ENCODE measurements at places on chromosomes 3 and 15.

DNA sequence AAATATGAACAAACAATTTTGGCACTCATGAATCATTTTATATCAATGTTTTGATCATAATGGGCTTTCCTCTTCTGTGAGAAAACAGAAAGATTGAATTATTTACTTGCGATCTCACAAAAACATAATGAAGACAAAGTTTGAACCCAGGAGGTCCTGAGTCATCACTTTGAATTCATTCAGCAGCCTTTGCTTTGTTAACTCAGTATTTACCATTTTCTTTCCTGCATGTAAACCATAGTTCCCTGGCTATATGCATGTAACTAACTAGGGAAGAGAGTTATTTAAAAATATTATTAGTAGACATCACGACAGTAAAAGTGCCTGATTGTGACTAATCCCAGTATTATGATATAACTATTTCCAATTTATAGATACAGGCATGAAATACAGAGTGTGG is 1026.2 kb downstream of the PLOD2 start:
- DNase-seq, result no peak

DNA sequence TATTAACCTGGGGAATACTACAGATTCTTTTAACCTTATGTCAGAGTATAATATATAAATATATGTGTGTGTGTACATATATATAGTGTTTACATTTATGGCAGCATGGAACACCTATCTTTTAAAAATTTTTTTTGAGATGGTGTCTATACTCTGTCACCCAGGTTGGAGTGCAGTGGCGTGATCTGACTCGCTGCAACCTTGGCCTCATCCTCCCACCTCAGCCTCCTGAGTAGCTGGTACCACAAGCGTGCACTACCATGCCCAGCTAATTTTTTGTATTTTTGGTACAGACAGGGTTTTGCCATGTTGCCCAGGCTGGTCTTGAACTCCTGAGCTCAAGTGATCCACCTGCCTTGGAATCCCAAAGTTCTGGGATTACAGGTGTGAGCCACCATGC is 18.5 kb upstream of the ERICH6 start:
- no peak for DNase-seq

- no peak for DNase-seq
Measured at GRCh38 chr3:43034200-43034599, 55.1 kb downstream of the GASK1A start.

- DNase-seq, result no peak
Measured at GRCh38 chr15:36313736-36314280, 265.6 kb upstream of the CDIN1 start.

- DNase-seq, result no peak
Measured at GRCh38 chr15:98113327-98113726, 152.8 kb downstream of the ARRDC4 start.

- no peak for DNase-seq
Measured at GRCh38 chr3:52237657-52238172, 1.2 kb downstream of the TWF2 start.

GRCh38 chr3:31953091-31953490 is 28.0 kb downstream of the OSBPL10 start:
- no peak for DNase-seq

- no peak for DNase-seq
Measured at GRCh38 chr3:16801223-16801622, 83.5 kb upstream of the PLCL2 start.

- no peak for DNase-seq
Measured at GRCh38 chr3:196624067-196624790, 15.3 kb upstream of the NRROS start.

GRCh38 chr3:42032693-42033349 is 58.3 kb upstream of the TRAK1 start:
- DNase-seq, result no peak

DNA sequence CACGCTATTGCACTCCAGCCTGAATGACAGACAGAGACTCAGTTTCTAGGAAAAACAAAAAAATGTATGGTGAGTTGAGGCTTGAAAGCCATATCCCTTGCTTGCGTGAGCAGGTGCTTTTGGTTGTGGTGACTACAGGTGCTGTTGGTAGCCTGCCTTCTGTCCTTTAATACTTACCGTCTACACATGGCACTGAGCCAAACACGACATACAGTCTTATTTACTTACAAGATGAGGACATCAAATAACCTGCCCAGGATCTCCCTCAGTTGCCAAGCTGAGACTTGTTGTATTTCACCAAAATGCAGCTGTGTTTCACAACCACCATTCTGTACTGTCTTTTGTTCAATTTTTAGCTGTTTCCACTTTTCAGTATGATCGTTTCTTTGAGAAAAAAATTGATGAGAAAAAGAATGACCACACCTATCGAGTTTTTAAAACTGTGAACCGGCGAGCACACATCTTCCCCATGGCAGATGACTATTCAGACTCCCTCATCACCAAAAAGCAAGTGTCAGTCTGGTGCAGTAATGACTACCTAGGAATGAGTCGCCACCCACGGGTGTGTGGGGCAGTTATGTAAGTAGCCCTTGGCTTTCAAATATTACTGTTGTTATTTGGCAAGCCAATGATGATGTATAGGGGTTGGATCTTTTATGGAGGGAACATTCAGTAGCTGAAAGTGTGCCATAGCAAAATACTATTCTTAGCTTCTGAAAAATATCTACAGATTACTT is 6.5 kb downstream of the ALAS1 start:
- DNase-seq, result no peak

DNA sequence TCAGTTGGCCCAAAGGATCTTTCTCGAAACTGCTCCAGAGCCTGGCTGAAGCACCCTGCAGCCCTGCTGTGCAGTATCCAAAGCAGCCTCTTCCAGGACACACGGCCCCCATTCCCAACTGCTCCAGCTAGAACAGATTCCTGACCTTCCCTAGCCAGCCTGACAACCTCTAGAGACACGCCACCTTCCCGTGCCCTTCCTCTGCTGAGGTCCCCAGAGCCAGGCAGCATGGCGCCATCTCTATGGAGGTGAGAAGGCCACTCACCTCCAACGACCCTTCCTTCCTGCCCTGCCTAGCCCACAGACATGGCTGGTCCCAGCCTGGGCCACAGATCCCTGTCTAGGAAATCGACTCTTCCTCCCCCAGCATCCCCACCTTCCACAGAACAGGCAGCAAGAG is 3.1 kb downstream of the KIF7 start:
- DNase-seq, result no peak

- no peak for DNase-seq
Measured at GRCh38 chr3:105826778-105827634, 41.8 kb downstream of the CBLB start.

- no peak for DNase-seq
Measured at GRCh38 chr3:61667383-61667782, 106.0 kb downstream of the PTPRG start.

GRCh38 chr15:99106417-99107220 is 1.7 kb downstream of the SYNM start:
- DNase-seq, result no peak

DNA sequence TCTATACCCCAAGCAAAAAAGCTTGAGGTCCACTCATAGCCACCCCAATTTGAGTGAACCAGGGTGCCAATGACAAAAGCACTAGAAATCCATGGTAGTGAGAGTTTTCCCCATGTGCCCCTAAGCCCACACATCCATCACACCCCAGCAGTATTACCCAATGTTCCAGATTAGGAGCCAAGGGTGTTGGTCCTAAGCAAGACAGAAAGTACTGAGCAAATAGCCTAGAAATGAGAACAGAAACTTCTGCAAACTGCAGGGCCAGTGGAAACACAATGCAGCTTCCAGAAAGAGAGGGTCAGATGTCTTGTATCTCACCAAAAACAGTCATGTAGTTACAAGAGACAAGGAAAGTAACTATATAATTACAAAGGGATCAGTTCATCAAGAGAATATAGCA is 10.9 kb upstream of the OXTR start:
- no peak for DNase-seq

DNA sequence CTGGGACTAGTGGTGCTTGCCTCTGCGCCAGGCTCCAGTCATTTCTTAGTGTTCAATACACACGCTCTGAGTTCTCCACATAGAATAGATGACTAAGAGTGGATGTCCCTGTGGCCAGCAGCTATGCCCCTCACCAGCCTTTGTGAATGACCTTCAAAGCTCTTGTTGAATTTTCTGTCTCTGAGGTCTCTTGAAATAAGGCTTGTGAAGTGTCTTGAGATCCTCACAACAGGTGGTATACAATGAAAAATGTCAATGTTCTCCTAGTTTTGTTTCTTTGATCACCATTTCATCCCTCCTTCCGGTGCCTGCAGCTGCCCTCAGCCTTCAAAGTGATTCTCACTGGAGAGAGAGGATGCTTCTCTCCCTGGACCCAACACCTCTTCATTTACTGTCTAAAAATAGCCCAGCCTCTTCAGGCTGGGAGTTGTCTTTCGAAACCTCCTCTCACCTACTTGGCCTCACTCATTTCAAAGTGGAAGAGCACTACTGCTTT is 5.4 kb downstream of the MAPKBP1 start:
- no peak for DNase-seq

- no peak for DNase-seq
Measured at GRCh38 chr3:29871087-29871486, 590.2 kb downstream of the RBMS3 start.

DNA sequence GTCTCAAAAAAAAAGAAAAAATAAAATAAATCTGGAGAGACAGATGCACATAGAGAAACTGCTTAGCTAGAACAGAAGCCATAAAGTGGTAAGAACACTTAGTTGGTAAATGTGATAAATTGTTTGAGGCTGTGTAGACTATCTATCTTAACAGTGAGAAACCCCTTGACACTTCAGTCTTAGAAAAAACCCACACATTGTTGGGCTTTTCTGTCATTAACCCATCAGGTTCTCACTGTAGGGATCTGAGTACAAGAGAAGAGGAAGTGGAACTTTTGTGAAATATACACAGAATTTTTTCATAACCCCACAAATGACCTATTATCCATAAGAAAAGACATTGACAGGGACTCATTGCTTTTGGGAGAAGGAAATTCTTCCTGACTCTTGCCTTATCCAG is 24.4 kb downstream of the TP63 start:
- DNase-seq, result no peak

DNA sequence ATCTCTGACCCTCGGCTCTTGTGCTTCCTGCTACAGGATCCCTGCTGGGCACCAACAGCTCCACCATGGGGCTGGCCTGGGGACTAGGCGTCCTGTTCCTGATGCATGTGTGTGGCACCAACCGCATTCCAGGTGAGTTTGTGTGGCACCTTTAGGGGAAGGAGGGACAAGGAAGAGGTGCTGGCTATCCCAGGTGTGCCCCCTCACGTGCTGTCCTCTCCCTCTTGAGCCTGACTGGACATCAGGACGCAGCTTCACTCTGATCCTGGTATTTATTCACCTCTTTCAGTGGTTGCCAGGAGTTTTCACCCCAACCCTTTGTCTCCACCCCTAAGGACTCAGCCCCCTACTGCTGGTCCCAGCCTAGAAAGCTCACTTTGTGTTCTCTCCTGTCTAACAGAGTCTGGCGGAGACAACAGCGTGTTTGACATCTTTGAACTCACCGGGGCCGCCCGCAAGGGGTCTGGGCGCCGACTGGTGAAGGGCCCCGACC is 960 bp downstream of the THBS1 start:
- DNase-seq, result no peak

DNA sequence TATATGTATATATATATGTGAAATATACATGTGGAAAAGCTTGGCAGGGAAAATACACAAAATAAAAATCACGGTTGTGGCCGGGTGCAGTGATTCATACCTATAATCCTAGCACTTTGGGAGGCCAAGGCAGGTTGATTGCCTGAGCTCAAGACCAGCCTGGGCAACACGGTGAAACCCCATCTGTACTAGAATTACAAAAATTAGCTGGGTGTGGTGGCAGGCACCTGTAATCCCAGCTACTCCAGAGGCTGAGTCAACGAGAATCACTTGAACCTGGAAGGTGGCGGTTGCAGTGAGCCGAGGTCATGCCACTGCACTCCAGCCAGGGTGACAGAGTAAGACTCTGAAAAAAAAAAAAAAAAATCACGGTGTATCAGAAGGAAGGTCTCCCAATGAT is 20.8 kb upstream of the ARHGEF3 start:
- no peak for DNase-seq

- no peak for DNase-seq
Measured at GRCh38 chr3:136078421-136079364, 113.2 kb downstream of the PPP2R3A start.

DNA sequence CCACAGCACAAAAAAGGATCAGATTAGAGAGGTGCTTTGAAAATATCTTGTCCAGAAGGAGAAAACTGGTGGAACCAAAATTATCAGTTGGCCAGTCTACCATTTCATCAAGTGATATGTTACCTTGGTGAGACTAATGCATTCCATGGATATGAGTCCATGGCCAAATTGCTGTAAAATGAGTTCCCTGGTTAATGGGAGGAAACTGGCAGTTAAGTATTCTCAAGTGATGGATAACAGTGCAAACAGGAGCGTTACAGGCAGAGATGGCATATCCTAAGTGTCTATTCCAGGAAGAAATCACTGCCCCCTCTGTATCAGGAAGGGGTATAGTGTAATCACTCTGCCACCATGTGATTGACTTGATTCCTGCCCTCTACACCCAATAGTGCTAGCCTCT is 34.0 kb downstream of the MYRIP start:
- no peak for DNase-seq

DNA sequence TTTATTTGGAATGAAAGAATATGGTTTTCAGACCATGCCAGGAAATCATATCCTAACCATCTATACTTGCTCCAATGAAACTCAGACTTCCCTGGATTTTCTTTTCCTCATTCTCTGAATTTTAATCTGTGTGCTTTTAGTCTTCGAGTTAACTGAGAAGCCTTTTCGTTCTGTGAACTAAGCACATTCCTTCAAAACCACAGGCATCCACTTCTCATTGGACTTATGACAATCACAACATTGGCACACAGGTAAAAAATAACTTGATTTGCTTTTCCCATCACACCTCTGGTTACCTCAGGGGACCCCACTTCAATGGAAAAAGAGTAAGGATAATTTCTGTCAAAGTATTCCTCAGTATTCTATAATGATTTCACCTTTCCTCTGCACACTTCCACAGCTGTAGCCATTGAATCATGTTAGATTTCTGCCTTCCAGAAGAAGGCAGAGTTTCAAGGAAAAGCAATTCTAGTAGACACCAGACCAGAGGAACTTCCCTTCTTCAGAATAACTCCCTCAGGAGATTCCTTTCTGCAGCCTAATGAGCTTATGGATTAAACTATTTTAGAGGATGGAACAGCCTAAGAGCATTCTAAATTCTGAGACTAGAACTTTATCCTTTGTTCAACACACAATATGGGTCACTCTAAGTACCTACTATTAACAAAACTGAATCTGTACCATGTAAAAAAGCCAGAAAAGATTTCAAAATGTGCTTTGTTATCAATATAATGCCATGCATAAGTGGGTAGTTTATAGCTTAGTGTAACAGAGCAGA is 15.9 kb downstream of the COMMD2 start:
- no peak for DNase-seq

GRCh38 chr15:52760562-52760961 is 29.6 kb downstream of the ONECUT1 start:
- no peak for DNase-seq

DNA sequence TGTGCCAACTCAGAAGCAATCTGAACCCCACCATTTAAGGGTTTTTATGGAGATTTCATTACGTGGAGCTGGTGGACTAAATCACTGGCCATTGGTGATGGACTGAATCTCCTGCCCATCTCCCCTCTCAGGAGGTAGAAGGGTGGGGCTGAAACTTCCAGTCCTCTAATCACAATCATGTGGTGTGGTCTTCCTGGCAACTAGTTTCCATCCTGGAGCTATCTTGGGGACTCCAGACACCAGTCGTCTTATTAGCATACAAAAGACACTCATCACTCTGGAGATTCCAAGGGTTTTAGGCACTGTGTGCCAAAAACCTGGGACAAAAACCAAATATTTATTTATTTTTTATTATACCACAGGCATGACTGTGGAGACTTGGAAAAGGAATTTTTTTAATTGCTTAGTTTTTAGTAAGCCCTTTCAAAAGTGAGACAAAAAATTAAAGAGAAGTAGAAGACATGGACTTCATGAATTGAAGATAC is 203.6 kb downstream of the WNT5A start:
- DNase-seq, result no peak

All from effector CD4-positive, alpha-beta T cell (primary cell).